Stimulated activated CD4-positive, alpha-beta T cell treated with anti-CD3 and anti-CD28 coated beads, Interleukin-15, amount 100 ng/mL, for 1 hour (primary cell): ENCODE measurements at places on chromosomes 7 and 10.

DNA sequence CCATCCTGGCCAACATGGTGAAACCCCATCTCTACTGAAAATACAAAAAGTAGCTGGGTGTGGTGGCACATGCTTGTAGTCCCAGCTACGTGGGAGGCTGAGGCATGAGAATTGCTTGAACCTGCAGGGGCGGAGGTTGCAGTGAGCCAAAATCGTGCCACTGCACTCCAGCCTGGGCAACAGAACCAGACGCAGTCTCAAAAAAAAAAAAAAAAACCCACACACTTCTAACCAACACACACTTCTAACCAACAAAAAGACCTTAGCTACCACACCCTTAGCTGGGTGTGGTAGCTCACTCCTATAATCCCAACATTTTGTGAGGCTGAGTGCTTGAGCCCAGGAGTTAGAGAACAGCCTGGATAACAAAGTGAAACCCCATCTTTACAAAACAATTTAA lies 33.9 kb upstream of the SPOCK2 start:
- no peak for DNase-seq

- DNase-seq: no peak
These were observed 128.2 kb downstream of the ACTR3B start for GRCh38 chr7:152887778-152888177.

- DNase-seq: no peak
These were observed 89.7 kb downstream of the PTPRE start for GRCh38 chr10:127996586-127996985.

GRCh38 chr10:12097791-12098190 lies 29.0 kb downstream of the DHTKD1 start:
- no peak for DNase-seq

DNA sequence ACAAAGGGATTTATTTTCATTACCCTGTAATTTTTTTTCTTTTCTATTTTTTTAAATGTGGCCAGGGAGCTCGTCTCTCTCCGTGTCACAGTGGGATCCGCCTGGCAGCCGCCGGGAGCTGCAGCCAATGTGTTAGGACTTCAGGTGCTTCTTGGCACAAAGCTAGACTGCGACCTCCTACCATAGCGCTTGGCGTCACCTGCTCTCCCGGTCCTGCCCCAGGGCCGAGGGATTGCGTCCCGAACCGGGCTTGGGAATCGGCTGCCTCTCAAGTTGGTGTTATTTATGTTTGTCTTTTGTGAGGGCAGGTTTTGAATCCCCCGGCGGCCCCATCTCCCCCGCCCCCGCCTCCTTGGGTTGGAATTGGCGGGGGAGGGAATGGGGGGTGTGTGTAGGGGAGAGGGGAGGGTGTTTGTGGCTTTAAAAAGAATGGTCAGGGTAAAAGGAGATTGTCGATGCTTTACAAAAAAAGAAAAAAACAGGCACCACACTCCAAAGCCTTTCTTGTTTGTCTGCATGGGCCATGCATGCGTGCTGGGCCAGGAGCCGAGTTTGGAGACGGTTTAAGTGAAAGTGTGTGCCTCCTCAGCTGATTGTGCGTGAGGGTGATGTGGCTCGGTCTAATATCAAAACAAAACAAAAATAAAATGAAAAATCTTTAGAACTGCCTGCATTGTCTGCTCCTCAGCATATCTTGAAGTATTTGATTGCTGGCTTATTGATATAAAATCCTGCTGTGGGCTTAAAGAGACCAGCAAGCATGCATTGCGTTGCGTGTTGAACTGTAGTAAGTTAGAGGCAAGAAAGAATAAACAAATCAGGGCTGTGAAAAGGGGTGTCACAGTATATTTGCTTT lies 1.2 kb downstream of the PPP1R9A start:
- no peak for DNase-seq

DNA sequence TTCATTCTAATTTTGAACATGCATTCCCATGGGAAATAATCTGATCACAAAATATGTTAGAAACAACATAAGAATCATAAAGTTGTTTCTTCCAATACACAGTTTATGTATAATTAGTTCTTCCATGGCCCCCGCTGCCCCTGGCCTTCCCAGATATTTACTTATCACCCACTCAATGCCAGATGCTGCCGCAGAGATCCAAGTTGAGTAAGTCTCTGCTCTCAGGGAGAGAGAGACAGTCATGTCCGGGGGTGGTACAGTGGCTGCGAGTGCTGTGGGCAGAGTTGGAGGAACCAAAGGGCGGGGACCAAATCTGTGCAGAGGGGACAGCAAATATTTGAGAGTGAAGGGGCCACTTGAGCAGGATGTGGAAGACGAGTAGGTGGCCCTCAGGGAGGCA lies 37.1 kb downstream of the COL26A1 start:
- no peak for DNase-seq

DNA sequence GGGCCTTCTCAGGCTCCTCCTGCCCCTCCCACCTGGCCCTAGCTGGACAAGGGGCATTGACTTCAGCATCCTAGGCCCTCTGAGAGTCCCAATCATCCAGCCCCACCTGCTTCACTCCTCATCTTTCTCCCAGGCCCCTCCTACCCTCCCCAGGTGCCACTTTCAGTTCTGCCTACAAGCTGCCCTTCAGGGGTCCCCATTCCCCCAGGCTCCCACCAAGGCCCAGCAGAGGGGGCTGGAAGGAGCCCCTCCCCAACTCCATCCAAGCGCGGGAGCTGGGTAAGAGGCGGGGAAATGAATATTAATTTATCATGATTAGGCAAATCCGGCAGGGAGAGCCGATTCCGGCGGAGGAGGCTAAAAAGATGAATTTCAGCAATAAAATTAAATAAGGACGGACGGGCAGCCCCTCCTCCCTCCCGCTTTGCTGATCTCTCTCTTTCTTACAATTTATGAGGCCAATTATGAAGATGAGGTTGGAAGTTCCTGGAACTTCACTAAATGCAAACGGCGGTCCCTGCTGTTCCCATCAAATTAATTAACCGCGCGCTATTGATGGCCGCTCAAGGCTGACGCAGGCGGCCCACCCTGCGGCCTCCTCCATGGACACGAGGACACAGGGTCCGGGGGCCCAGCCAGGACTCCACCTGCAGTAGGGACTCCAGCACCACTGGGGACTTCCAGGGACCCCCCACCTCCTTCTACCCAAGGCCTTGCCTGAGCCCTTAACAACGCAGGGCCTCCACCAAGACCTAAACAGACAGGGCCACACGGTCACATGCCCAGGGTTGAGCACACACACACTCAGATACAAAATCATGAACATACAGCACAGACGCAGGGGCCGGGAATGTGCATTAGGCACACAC lies 13.9 kb downstream of the POLL start:
- no peak for DNase-seq
